ENCODE measurements at places on chromosomes 3 and 15.

DNA sequence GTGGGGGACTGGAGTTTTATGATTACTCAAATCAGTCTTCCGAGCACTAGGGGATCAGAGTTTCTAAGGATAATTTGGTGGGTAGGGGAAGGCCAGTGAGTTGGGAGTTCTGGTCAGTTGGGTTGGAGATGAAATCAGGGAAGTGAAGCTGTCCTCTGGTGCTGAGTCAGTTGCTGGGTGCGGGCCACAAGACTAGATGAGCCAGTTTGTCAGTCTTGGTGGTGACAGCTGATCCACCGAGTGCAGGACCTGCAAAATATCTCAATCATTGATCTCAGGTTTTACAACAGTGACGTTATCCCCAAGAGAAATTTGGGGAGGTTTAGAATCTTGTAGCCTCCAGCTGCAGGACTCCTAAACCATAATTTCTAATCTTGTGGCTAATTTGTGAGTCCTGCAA lies 249.4 kb downstream of the FAM43A start:
- no peak for DNase-seq

DNA sequence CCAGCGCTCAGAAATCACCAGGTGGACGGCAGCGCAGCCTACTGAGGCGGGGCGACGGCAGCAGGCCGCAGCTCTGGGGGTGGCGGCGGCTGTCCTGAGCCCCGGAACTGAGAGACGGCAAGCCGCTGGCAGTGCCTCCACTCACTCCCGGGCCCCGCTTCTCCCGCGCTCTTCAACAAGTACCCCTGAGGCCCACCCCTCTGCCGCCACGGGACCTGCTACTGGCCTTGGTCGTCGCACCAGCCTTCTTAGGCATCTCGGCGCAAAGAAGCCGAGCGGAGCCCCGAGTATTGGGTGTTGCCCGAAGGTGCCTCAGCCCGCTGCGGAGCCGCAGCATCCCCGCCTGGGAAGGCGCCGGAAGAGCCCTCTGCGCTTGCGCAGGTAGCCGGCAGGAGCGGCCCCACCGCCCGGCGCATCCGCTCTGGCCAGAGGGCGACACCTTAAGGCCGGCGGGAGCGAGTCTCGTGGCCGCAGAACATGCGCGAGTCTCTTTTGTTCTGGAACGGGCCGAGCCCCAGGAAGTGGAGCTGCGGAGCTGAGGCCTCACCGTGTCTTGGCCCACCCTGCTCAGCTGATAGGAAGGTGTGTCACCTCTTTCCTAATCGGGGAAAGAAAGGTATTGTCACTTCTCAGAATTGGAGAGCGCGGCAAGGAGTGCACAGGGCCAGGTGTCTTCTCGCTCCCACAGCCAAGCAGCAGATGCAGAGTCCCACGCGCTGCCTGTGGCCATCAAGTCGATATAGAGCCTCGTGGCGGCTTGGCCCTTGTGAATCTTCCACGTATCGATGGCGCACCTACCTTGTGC lies at the start of gene C15orf40:
C15orf40 (minus strand) TSS at position 369 of the 805 bp plus-strand sequence; CDS start at position 337, 32 bp downstream.
- DNase-seq = peak; percentile 83

- no peak for DNase-seq
Observed at GRCh38 chr3:69204315-69204957, 82.0 kb upstream of the LMOD3 start.

GRCh38 chr15:56782306-56782705 lies 49.0 kb upstream of the ZNF280D start:
- no peak for DNase-seq

DNA sequence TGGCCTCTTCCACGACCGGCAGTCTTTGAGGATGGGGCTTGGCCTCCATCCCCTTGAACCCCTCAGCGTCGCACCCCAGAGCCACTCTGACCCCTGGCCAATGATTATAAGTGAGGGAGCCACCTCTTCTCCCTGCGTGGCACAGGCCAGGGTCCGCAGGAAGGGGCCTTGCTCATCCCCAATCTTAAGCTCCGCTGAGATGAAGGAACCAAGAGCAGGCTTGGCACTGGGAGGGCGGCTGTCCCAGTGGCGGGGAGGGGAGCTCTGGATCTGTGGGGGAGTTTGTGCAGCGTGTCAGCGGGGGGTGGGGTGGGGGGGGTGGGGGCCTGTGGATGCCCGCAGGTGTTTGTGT lies 13.8 kb upstream of the ADPGK start:
- DNase-seq = no peak

- DNase-seq = no peak
Observed at GRCh38 chr3:13115991-13116390, 42.8 kb upstream of the IQSEC1 start.

GRCh38 chr3:83002869-83003445 lies 1241.5 kb upstream of the GBE1 start:
- peak; percentile 66 for DNase-seq

DNA sequence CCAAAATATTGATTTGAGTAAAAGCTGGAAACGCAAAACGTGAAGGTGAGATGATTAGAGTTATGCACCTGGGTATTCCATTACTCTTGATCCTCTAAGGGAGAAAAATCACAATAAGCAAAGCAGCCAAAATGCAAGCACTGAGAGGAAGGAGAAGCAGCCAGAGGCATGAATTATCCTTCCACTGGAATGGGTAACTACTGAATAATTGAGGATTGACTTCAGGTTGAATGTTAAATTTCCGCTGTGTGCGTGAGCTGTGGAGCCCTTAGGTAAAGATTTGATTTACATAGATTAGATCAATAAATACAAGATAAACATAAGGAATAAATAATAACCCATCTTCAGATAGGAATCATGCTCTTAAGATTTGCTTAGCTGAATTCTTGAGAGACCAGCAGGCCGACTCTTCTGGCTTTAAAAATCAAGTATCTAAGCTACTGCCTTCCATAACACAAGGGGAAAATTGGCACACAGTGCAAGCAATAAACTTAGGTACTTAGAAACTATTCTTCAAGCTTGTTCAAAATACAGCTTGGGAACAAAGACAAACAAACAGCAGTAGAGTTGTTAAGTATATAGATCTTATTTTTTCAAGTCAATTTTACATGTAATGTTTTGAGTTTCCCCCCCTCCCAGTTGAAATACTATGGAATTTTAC lies 1459.5 kb downstream of the ZPLD1 start:
- no peak for DNase-seq

DNA sequence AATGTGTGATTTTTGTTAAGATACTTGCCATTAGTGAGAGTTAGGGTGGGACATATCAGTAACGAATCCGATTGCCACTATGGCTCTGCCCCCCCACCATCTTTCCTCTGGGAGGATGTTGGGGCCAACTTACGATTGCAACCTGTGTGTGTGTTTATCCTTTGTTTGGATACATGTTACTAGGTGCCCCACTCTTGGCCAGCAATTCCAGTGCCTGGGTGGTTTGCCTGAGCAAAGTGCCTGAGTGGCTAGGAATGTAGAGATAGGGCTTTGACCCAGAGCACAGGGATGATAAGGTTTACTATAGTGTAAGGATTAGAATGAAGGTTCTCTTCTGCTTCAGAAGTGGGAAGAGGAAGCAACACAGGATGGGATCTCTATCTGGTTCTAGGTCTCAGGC lies 231.8 kb downstream of the TP63 start:
- DNase-seq = no peak

GRCh38 chr3:179449636-179450035 lies 1.6 kb downstream of the GNB4 start:
- DNase-seq = no peak

GRCh38 chr3:59256230-59256629 lies 206.4 kb upstream of the CFAP20DC start:
- no peak for DNase-seq

DNA sequence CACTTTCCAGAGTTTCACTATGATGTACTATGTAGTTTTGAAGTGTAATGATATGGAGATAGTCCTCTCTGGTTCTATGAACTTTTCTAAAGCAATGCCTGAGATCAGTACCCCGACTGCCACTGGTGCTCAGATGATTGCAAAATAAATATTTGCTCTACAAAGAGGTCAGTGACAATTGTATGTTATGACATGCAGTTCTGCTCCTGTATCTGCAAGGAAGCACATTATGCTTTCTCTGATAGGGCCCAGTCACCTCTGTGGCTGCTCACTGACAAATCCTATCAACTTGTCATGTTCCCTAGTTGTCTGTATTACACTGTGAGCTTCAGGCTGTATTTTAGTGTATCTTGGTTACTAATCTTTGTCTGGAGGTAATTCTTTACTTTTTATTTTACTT lies 362.6 kb downstream of the ROBO1 start:
- DNase-seq = no peak

GRCh38 chr3:71238355-71238757 lies 345.2 kb downstream of the FOXP1 start:
- no peak for DNase-seq

- no peak for DNase-seq
Observed at GRCh38 chr15:91981821-91982800, 128.6 kb downstream of the SLCO3A1 start.

DNA sequence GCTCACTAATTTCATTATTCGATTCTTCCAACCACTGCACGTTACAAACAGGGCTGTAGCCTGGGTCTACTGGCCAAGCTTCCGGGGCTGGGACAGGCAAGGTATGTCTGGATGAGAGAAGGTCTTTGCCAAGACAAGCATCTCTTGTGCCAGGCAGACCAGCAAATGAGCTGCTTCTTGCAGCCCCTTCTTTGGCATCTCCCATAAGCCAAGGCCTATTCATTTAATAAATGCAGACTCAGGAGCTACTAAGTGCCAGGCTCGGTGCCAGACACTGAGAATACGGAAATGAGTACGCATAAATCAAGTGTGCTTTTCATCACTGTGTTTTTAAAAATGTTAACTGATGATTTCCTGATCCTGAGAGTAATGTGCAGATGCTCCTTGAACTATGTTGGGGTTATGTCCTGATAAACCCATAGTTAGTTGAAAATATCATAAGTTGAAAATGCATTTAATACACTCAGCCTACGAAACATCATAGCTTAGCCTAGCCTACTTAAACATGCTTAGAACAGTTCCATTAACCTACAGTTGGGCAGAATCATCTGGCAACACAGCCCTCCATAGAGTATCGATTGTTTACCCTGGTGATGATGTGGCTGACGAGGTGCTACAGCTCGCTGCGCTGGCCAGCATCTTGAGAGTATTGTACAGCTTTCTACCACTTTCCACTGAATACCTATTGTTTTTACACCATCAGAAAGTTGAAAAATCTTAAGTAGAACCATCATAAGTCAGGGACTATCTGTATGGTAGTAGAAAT lies 135.0 kb upstream of the CTDSPL start:
- no peak for DNase-seq

DNA sequence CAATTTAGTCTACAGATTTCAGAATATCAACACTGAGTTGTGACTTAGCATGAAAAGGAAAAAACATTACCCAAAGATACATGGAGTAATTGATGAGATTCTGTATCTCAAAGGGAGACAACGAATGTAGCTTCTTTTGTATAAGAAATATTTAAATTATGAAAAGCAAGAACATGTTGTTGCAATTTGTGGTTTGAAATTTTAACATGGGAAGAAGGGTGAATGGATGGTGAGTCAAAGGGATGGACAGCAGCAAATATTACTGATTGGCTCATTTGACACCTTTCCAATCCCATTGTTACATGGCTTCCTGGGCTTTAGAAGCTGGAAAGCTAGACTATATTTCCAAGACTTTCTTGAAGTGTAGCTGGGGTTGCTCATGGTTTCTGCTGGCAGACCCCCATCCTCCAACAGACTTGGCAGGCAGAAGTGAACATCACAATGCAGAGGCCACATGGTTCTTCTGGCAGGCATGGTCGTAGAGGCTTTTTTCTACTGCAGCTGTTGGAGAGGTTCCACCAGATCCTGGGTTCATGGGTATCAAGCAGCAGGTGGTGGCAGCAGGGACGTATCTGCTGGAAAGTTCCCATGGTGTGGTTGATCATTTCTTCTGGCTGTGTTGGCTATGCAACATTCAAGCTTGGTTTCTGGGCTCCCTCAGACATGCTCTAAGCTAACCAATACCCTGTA lies 47.2 kb upstream of the KPNA4 start:
- no peak for DNase-seq

- no peak for DNase-seq
Observed at GRCh38 chr3:194571491-194572142, 61.6 kb downstream of the TMEM44 start.

DNA sequence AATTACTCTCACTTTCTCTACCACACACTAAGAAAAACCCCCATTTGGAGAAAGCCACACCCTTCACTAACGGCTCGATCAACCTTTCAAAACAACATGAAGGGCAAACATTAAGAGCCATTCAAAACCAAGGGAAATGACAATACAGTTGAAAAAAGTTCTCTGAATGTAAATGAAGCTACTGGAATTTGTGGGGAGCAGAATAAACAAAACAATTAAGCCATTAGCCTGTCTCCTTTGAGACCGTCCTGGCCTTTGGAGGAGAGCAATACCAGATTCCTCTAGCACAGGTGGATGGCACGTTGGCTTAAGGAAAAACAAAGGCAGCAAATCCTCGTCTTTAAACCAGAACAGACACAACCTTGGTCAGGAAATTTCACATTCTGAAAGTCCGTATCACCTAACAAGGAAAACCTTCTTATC lies 18.7 kb downstream of the MYO1E start:
- DNase-seq = no peak

GRCh38 chr3:136658946-136659682 lies 93.1 kb downstream of the STAG1 start:
- peak; percentile 90 for DNase-seq

DNA sequence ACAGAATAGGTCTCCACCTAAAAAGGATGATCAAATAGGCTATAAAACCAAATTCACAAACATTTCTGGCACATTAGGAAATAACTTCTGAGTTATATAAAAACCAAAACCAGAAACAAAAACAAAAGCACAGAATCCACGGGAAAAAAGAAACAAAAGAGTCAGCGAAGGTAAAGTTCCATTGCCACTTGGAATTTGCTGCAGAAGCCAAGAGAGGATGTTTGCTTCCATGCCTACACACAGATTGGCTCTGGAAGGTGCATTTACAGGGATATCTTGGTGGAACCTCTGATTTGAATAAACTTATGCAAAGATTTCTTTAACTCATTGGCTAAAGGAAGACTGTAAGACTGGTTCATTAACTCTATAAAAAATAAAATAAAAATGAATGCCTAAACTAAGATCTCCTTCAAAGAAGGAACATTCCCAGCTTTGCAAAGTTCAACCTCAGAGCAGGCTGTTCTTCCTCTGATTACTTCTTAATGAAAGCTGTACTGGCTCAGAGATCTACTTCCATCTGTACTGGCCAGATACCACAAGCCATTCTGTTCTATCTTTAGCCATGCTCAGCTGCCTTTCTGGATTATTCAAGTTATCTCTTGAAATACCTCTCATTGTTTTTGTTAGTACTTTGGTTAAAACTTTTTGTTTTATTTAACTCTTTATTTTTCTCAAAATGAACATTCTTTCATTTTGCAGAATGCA lies 537.5 kb upstream of the CCDC54 start:
- no peak for DNase-seq

GRCh38 chr3:109413049-109413448 lies 75.7 kb upstream of the DPPA4 start:
- no peak for DNase-seq

All from NCI-H1436 (cell line).